ENCODE measurements at places on chromosomes 7 and 10. TPM values are rescaled to one million over a fixed set of nuclear protein-coding genes. Genes with fewer than 3 reads are reported as not detected.

Gene OR6V1
- not detected for total RNA-seq

DNA sequence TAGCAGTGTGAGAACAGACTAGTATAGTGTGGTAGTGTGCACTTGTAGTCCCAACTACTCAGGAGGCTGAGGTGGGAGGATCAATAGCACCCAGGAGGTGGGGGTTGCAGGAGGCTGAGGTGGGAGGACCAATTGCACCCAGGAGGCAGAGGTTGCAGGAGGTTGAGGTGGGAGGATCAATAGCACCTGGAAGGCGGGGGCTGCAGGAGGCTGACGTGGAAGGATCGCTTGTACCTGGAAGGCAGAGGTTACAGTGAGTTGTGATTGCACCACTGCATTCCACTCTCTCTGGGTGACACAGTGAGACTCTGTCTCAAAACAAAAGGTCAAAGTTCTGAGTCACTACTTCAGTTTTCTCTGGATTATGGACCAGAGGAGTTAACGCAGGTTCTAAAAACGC is 22.6 kb upstream of the DIP2C start:
- no peak for DNase-seq

Gene TUBB8
- not detected for total RNA-seq

GRCh38 chr10:85611093-85611740 is 755.4 kb downstream of the GRID1 start:
- no peak for DNase-seq

- DNase-seq: no peak
Observed at GRCh38 chr10:28355376-28355775, 52.5 kb upstream of the MPP7 start.

Gene HECW1
- total RNA-seq: not detected

Gene PLAU
- 11.8 TPM for total RNA-seq

- DNase-seq: no peak
Observed at GRCh38 chr7:87816389-87816788, 59.8 kb downstream of the SLC25A40 start.

GRCh38 chr7:23680414-23681405 is 711 bp downstream of the FAM221A start:
- peak; percentile 58 for DNase-seq

Gene PSD
- 0.26 TPM for total RNA-seq
